ENCODE measurements at places on chromosomes 2 and 18.

- no peak for DNase-seq
Measured at GRCh38 chr18:36352384-36352783, 54.9 kb downstream of the FHOD3 start.

GRCh38 chr2:9332136-9332852 is 91.0 kb downstream of the ITGB1BP1 start:
- DNase-seq: no peak

- no peak for DNase-seq
Measured at GRCh38 chr2:50401772-50402653, 629.9 kb downstream of the NRXN1 start.

- no peak for DNase-seq
Measured at GRCh38 chr2:128325611-128326181, 7.0 kb upstream of the HS6ST1 start.

GRCh38 chr2:167784084-167784425 is 463.3 kb downstream of the STK39 start:
- DNase-seq: no peak

DNA sequence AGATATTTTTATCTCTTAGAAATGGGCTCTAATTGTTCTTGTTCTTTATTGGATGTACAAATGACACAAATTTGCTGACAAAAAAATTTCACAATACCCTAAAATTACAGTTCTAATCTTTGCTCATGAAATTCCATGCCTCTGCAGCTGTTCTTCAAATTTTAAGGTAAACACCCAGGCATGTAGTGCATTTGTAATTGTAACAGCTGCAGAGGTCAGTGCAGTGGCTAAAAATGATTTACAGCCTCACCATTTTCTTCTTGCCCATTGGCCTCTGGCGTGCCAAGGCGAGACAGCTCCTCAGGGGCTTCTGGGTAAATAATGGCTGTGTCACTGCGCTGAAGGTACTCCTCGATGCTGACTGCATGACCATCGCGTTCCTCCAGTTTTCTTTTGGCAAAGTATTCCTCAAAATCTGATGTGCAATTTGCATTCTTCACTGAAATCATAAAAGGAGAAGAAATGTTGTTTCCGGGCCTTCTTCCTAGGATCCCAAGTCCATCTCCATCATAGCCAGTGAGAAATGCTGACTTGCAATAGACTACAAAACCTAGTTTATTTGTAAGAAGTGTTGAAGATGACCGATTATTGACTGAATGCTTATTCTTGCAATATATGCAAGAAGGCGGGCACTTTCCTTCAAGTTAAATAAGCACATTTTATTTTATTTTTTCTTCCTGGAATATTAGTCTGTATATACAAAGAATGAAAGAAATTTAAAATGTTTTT is 115.2 kb downstream of the ZEB2 start:
- no peak for DNase-seq

- DNase-seq: no peak
Measured at GRCh38 chr2:8984855-8985254, 18.6 kb downstream of the MBOAT2 start.
